Dorsolateral prefrontal cortex (tissue), 122 donors: ENCODE measurements at places on chromosomes 16 and 17.

GRCh38 chr16:68400083-68400923 is 48.0 kb downstream of the SMPD3 start:
- DNase-seq: no peak

- no peak for DNase-seq
These were observed 270.1 kb downstream of the SOX9 start for GRCh38 chr17:72390675-72391508.

DNA sequence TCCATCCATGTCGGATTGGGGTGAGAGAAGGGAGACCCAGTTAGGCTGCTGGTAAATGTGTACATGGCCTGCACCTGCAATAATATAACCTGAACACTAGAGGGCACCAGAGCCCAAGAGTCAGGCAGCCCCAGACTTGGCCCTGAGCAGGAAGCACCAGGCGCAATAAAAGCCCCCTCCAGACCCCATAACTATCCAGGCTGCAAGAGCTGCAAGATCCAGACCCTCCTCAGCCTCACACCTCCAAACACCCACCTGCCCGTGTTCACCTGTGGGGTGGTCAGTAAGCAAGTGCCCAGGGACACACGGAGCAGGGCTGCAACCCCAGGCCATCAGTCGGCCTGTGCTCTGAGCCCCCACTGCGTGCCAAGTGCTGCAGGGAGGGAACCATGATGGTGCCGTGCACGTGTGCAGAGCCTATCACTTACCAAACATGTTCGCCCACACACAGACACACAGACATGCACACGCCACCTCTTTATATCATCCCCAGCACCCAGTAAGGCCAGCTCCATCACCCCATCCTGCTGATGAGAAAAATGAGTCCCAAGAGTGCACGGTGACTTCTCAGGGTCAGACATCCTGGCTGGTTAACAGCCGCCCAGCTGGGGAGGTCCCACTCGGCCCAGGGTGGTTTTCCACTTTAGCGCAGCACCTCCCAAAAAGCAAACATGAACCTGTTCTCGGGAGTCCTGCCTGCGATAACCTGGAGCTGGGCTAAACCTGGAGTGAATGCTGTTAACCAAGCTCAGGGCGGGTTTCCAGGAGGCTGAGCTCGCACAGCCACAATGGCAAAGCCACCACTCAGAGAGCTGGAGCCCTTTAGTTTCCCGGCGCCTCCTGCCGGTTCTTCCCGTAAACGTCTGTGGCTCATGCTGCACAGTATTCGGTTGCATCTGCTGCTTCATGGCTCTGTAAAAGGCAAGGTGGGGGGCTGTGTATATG is 439.8 kb downstream of the SOX9 start:
- DNase-seq: peak; percentile 58

DNA sequence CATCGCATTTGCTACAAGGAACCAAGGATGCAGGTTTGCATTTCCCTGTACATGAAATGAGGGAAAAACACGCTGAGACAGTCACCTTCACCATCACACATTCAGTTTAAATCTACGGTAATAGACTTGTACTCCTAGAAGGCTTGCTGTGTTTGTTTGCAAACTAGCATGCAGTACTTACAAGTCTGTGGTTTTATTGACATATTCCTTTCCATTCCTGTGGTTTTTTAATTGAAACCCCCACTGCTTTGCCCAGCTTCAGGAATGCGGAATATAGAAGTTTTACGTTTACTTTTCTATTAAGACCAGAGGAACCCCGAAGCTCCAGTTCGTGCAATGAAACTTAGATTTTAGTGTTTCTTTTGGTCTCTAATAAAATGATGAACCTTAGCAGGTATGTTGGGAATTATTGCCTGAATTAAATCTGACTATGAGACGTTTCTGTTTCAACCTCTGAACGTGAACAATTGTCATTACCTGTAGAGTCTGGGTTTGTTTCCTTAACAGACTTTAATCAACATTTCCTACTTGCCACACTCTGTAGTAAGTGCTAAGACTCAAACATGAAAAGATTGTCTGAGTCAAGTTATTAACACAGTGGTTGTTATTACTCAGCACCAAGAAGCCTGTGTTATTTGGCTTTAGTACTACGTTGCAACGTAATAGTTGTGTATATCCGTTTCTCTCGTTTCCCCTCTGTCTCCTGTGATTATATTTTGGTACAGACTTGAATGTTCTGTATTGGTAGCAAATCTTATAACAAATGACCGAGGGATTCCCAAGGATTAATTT is 793.3 kb upstream of the GOT2 start:
- no peak for DNase-seq

DNA sequence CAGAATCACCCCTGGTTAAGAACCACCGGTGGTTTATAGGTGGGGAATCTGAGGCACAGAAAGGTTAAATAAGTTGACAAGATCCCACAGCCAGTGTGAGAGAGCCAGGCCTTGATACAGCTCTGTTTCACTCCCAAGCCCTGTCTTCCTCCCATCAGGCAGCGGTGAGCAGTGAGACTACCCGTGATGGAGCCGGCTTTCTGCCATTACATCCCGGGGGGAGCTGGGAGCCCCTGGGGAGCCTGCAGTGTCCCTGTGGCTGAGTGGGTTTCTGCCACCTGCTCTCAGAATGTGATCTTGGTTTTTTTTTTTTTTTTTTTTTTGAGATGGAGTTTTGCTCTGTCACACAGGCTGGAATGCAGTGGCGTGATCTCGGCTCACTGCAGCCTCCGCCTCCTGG is 66.4 kb downstream of the ABCC1 start:
- no peak for DNase-seq

DNA sequence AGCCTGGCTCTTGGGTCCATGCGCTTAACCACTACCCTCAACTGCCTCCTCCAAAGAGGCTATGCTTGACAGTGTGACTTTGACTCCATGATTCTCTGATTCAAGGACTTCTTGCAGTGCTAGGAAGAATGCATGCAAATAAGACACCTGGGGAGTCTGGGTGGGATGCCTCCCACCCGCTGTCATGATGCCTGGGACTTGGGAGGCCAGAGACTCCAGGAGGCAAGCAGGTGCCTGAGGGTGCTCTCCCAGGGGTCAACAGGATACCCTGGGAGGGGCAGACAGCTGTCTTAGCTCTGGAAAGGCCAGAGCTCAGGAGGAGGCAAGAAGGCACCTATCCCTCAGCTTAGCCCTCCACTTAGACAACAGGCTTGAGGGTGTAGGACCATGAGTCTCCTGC is 38.4 kb downstream of the SRCIN1 start:
- DNase-seq: no peak

GRCh38 chr16:10589109-10589508 is 8.7 kb upstream of the EMP2 start:
- DNase-seq: no peak

DNA sequence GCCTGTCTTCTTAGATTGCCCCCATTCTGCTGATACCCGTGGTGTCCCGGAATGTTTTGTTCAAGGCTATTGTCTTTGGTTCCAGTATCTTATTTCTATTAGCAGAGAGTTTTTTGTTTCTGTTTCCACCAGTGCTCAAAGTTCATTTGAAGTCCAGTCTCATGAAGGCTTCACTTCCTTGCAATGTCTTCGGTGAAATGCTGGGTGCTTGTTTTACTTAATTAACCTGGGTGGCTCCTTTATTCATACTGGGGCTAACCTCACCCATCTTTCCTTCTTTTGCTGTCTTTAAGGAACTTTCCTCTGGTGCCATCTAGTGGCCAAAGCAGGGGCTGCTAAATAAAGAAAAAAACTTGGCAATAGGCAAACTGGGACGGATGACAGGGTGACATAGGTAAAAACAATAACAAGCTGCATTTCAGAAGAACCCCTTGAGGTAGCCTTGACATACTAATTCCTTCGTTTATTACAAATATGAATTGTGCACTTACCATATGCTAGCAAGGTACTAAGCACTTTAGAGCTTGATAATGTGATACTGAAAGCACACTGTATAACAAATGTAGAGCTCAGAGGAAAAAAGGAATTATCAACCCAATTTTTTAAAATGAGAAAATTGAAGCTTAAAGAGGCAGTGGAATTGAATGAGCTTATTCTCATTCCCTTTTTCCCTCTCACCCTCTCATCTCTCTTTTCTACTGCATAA is 2.8 kb upstream of the SMIM36 start:
- DNase-seq: peak; percentile 73
